HEK293T (cell line): ENCODE measurements at places on chromosomes 11 and 22.

DNA sequence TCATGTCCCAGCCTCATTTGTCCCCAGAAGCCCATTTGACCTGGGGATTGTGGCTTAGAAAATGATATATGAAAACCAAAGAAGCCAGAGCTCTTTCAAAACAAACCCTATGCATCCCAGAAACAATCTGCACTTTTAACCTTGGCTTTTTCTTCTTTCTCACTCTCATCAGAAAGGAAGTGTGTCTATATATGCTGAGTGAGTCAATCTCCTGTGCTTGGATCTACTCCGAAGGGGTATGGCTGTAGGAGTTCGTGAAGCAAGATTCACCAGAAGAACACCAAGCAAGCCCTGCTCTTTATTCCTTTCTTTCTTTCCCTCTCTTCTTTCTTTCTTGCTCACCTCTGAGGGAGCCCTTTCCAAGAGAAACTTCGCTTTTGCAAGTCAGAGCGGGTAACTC lies 636 bp downstream of the PAMR1 start:
- no peak for DNase-seq

DNA sequence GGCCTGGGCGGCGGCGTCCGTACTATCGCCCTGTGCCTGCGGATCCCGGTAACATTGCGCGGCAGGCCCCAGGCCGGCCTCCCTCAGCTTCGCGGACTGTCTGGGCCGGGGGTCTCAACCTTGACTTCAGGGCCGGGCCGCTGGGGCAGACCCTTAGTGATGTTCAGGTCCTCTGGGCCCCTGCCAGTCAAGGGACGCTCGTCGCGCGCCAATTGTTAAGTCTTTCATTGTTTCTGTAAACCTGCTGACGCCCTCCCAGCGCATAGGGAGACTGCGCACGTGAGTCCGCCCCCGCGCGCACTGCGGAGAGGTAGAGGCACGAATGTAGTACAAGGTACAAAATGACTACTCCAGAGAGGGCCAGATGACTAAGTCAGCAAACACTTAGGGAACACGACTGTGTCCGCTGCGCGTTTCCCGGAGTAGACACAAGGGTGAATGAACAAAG lies 451 bp upstream of the HDHD5 start:
- DNase-seq: peak; percentile 42

DNA sequence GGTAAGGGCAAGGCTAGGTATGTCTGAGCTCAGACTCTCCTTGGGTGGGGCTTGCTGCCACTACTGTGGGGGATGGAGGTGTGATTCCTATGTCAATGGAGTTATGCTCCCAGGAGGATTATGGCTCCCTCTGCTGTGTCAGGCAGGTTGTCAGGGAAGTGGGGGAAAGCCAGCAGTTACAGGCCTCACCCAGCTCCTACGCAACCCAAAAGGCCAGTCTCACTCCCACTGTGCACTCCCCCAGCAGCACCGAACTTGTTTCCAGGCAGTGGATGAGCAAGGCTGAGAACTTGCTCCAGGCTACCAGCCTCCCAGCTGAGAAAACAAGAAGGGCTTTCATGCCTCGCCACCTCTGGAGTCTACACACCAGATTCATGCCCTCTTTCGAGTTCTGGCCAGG lies 18.2 kb downstream of the C11orf91 start:
- DNase-seq: no peak

GRCh38 chr11:93548679-93549319 lies 5.6 kb upstream of the SMCO4 start:
- no peak for DNase-seq

DNA sequence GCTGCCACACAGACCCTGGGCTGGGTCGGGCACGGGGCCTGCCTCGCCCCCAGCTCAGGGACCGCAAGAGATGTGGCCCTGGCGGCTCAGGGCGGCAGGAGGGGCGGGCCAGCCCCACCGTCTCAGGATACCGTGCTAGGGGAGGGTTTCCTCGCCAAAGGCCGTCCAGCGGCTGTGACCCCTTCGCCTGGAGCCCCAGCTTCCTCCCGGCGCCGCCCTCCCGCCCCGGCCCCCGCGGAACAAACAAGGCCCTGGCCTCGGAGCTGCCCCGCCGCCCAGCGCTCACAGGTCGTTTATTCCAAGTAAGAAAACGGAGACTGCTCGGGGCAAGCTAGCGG lies 543 bp upstream of the AP2A2 start:
- DNase-seq: no peak

- DNase-seq: no peak
Measured at GRCh38 chr22:44074337-44074984, 50.4 kb downstream of the PARVB start.

DNA sequence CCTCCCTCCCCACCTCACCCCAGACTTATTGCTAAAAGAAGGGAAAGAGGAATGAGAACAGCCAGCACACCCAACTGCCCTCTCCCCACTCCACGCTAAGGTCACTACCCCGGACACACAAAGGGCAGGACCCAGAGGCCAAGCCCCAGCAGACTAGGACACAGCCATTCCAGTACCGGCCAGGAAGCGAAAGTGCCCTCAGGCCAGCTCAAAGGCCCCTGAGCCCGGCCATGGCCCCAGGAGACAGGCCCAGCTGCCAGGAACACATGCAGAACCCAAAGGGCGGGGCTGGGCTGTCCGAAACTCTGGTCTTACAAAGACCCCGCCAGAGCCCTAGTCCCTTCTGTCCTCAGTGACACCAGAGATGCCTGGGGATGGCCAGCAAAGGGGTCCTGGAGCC lies 5.5 kb downstream of the RCOR2 start:
- no peak for DNase-seq

DNA sequence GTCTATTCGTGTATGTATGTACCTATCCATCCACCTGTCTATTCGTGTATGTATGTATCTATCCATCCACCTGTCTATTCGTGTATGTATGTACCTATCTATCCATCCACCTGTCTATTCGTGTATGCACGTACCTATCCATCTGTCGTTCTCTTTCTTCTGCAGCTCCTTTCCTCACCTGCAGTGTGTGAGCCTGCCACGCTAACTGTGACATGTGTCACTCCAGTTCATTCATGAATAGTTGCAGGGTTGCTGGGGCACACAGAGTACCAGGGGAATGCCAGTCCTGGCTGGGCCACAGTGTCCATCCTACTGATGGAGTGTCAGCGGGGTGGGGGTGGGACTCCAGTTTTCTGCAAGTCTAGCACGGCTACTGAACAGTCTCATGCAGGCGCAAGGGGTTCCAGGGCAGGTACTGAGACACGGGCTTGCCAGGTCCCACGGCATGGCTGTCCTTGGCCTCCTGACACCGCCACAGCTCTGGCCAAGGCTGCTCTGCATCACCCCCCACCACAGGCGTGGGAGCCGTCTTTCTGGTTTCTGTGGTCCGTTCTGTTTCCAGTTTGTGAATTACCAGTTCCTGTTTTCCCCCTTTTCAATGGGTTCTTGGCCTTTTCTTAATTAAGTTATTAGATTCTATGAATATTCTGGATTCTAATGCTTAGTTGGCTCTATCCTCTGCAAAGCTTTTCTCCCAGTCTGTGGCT lies 88.8 kb upstream of the CLDN5 start:
- no peak for DNase-seq

- no peak for DNase-seq
Measured at GRCh38 chr11:116336540-116336939, 436.2 kb downstream of the BUD13 start.
